Posterior vena cava (tissue), 2 donors: ENCODE measurements at places on chromosomes 12 and 14. TPM values are rescaled to one million over a fixed set of nuclear protein-coding genes. Genes with fewer than 3 reads are reported as not detected.

The KIF26A gene
- total RNA-seq = 5.0 TPM

The KRT5 gene
- total RNA-seq = not detected

The SUSD6 gene
- 43.8 TPM for total RNA-seq

The RIMBP2 gene
- total RNA-seq = 1.3 TPM

The NPAS3 gene
- 2.6 TPM for total RNA-seq

DNA sequence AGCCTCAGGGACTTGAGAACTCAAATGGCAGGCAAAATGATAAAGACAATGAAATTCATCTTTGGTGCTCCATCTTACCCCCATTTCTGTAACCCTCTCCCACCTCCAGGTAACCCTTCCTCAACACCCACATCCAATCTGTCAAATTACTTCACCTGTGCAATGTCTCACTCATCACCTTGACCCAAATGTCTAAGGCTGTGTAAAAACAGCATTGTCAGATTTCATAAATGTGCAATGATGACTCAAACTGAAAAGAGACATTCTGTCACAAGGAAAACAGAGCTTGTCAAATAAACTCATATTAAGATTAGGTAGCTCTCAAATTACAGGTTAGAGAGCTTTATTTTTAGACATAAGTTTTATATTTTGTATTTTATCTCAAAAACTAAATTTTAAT is 19.9 kb upstream of the COCH start:
- no peak for DNase-seq

- DNase-seq = no peak
Measured at GRCh38 chr12:52127683-52128450, 48.4 kb downstream of the SMIM41 start.

DNA sequence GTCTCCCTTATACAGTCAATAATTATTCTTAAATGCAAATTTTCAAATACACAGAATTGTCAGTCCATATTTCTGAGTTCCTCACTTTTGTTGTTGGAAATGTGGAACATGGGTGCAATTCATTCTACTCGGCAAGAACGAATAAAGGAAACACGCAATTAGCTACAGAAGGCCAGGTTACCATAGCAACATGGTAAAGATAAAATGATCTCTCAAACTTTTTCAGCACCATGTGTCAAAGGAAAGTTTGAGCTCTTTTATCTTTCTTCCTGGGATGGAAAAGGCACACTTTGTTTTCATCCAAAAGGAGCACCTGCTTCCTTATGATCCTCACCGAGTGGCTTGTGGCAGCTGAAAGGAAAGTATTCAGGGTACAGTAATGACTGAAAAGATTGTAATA is 595.0 kb downstream of the RPS29 start:
- no peak for DNase-seq

DNA sequence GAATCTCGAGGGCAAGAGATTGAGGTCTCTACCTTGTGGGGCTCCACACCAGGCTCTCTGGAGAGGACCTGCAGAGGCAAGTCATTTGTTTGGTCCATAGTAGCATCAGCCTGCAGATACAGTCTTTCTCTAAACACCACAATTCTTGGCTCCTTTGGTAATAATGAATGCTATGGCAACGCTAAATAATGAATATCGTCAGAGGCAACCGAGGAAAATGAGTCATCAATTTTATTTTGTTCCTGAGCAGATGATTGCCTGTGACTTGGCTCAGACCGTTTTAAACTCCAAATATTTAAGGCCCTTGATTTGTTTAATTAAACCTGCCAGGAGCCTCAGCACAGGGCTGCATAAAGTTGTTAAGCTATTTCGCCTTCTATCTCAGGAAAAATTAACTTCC is 924.1 kb upstream of the TMEM132C start:
- DNase-seq = no peak

- DNase-seq = no peak
Measured at GRCh38 chr12:103848917-103849491, 8.0 kb upstream of the NT5DC3 start.

DNA sequence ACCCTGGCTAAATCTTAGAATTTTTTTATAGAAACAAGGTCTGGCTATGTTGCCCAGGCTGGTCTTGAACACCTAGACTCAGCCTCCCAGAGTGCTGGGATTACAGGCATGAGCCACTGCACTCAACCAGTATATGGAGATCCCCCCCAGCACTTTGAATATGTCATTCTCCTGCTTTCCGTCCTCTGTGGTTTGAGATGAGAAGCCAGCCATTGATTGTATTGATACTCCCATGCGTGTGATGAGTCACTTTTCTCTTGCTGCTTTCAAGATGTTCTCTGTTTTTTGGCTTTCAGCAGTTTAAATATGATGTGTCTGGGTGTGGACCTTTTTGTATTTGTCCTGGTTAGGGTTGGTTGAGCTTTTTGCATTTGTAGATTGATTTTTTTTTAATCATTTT is 75.2 kb upstream of the DNM1L start:
- DNase-seq = no peak

- DNase-seq = no peak
Measured at GRCh38 chr12:122088179-122088810, 9.7 kb downstream of the MLXIP start.

DNA sequence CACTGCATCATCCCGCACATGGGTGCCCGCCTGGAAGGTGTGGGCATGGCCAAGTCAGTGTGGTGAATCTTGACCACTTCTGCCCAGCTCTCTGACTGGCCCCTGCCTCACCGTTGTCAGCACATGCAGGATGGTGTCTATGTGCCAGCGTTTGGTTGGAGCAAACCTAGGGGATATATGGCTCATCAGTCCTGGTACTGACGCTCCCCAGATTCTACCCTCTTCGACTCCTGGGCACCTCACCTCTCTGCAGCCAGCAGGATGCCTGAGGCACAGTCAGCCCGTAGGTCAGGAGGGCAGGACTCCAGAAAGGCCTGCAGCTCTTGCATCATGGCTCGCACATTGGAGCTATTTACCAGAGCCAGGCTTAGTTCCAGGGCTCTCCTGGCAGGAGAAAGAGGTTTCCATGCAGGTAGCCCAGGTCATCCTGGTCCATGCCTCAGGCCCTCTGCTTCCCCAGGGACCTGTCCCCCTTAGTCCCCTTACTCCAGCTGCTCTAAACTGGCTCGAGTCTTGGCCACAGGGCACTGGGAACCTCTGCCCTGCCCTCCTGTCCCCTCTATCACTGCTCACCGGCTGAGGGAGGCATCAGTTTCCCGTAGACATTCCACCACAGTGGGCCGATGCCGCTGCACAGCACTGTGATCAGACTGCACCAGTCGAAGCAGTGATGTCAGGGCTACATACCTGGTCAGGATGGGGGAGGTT is 4.0 kb downstream of the AP1G2 start:
- DNase-seq = peak; percentile 76

GRCh38 chr12:130709971-130710732 is 5.9 kb downstream of the RIMBP2 start:
- peak; percentile 44 for DNase-seq

DNA sequence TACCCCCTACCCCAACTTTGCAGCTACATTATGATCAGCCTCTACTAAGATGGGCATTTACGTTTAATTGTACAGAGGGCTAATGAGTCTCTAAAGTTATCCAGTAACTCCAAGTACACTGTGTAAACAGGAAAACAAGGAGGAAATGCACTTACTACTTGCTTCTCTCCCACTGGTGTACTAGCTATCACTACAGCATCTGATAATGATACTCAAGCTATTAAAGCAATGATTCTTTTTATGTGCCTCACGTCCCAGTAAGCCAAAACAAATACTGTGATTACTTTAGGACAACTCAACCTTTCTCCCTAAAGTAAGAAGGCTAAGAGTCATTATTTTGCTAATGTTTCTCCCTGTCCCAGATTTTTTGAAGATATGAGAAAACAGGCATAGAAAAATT is 128.6 kb upstream of the CCDC175 start:
- DNase-seq = no peak

DNA sequence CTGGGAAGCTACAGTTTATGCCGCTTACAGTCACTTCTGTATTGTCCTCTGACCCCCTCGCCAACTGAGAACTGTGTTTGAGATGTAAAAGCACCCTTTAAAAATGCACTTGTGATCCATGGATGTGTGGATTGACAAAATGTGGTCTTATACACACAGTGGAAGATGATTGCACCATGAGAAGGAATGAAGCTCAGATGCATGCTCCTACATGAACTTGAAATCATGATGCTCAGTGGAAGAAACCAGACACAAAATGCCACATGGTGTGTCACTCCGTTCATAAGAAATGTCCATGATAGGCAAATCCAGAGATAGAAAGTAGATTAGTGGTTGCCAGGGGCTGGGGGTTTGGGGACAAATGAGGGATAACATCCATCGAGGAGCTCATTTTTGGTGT is 58.0 kb downstream of the PITPNM2 start:
- DNase-seq = no peak

DNA sequence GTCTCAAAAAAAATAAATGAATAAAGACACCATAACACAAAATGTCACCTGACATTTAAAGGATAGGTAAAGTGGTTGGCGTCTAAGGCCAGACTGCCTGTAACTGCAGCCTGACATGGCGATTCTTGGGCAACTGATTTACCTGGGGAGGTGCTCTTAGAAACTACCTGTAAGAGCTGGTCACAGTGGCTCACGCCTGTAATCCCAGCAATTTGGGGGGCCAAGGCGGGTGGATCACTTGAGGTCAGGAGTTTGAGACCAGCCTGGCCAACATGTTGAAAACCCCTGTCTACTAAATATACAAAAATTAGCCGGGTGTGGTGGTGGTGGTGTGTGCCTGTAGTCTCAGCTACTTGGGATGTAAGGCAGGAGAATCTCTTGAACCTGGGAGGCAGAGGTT is 8.4 kb downstream of the RPL6 start:
- no peak for DNase-seq

DNA sequence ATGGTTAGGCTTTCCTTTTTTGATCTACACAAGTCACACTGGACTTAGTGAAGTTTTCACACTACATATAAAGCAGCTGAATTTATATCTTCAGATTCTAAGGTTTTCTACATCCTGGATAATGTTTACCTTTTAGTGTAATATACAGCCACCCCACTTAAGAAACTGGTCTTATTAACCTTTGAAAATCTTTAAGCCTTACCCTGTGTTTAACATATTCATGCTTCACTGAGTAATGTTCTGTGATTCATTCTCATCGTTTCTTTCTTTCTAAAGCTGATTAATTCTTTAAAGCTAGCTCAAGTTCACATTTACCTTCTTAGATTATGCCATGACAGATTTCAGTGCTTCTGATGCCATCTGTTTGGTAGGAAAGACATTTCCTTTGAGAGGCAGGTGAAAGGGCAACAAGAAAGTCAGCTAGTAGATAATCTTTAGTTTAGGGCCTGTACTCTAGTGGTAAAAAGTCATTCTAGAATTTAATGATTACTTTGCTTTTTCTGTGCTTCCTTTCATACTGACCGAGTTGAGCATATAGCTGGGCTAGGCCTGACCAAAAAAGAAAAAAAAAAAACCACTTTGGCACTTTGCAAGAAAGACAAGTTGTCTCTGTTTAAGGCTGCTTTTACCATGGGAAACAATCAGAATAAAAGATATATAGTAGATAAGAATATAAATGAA is 690.9 kb upstream of the FBXO33 start:
- DNase-seq = no peak

DNA sequence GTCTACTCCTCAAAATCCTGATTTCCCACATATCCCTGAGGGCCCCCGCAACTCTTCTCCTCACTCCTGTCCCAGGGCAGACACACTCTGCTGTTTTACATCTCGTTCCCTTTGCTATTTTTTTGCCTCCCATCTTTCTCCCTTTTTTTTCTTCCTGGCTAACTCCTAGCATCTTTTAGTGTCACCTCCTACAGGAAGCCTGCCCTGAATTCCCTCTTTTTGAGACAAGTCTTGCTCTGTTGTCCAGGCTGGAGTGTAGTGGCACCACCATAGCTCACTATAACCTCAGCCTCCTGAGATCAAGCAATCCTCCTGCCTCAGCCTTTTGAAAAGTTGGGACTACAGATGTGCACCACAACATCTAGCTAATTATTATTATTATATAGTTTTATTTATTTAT is 13.3 kb downstream of the MORN3 start:
- DNase-seq = no peak

- no peak for DNase-seq
Measured at GRCh38 chr12:114767906-114768722, 84.1 kb upstream of the TBX3 start.

- DNase-seq = no peak
Measured at GRCh38 chr12:103586791-103587370, at the start of gene STAB2. Gene STAB2 (plus strand): TSS chr12:103587273. CDS start chr12:103587477, 204 bp downstream.
